ENCODE measurements at places on chromosomes 6 and 20.

DNA sequence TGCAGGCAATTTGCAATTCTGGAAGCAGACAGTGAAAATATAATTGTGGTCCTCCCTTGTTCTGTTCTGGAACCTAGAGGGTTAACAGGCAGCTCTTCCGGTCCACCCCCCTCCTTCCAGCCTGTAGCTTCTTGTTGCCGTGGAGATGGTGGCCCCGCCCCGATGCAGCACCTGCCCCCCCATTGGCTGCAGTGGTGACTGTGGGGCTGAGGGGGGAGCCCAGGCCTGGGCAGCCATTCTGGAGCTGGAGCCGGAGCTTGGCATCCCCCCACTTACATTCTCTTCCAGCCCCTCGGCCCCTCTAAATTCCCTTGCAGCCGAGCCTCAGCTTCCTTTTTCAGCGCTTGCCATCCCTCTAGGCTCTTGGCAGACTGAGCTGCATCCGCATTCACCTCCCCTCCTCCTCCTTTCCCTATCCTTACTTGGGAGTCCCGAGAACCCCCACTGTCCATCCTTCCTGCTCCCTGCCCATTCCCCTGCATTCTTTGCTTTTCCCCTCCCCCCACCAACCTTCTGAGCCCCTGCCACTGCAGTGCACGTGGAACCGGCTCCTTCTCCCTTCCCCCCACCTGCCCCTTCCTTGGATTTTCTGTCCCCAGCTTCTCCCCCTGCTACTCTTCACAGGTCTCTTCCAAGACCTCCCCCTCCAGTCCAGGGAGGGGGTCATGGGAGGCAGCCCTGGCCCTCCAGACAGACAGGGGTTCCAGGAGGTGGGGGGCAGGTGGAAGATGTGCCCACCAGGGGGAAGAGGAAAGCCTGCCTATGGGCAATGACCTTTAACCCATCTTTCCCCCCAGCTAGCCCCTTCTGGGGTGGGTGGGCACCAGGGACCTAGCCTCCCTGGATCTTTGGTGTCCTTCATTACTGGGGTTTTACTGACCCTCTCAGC, 11.4 kb downstream of the SYNGAP1 start:
- peak overlapping the region; percentile 28 for H3K27ac ChIP-seq
- peaks cover 21% of the 10 kb centered on the region for H3K36me3 ChIP-seq
- no peak overlapping the region for H3K4me3 ChIP-seq
- peak; percentile 73 for DNase-seq
- H3K4me1 ChIP-seq, result peaks cover 33% of the 10 kb centered on the region
- H3K27me3 ChIP-seq, result no peaks in the 10 kb centered on the region

DNA sequence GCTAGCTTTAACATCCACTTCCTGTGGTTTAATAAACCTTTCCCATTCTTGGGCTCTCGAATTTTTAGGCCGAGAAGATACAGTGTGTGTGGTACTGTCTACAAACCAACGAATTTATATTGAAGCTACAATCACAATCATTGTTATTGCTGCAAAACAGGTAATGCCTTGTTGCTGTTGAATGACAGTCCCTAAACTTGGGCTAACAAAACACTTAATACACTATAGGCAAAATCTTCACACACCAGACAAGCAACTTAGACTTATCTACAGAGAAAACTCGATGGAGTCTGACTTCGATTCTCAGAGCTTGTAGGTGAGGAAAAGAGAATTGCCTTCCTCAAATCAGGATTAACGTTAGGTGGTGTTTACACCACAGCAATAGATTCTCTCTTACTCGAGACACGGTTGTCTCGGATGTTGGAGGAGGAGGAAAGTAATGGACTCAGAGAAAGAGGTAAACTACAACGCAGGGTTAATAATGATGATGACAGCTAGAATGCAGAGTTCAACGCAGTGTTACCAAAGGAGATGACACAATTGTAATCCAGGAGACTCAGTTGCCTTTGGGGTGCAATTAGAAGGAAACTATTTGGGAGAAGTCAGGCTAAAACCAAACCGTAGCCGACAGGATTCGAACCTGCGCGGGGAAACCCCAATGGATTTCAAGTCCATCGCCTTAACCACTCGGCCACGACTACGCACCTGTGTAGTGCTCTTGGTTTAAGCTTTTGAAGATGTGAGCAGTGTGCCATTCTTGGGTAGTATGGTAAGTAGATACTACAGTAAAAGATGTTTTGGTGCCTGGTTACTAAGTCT, 32.5 kb upstream of the ZNF184 start:
- no peak overlapping the region for H3K27ac ChIP-seq
- DNase-seq, result no peak
- peaks cover 13% of the 10 kb centered on the region for H3K27me3 ChIP-seq
- peaks cover 5% of the 10 kb centered on the region for H3K4me1 ChIP-seq
- no peaks in the 10 kb centered on the region for H3K36me3 ChIP-seq
- H3K4me3 ChIP-seq, result no peak overlapping the region

DNA sequence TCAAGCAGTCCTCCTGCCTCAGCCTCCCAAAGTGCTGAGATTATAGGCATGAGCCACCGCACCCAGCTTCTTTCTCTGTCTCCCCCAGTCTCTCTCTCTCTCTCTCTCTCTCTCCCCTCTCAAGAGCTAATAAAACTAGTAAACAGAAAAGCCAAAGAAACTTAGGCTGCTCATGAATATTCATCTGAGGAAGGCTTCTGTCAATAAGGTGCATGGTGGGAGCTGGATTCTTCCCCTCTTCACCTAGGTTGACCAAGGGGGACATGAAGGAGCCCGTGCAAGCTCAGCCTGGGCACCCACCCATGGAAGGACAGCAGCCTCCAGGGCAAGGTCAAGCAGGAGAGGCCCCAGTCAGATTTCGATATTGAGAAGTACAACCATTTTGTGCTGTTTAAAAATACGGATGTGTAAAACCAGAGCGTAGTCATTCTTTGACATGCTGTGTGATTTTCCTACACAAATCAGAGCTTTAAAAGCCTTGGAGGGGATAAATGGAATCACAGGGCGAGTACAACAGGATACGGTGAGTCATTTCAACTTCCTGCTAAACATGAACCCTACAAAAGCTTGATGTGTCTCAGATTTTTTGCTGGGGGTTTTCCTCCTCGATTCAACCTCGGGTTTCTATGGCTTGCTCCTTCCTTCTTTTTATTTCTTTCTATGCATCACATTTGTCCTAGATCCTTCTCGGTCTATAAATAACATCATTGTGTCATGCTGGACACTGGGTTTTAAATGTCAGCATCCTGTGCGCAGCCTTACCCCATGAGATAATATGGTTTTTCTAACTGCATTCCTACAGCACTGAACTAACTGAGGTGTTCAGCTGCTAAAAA, 368.9 kb upstream of the JARID2 start:
- no peaks in the 10 kb centered on the region for H3K27me3 ChIP-seq
- H3K4me3 ChIP-seq, result no peak overlapping the region

GRCh38 chr6:142438898-142439297, 137.1 kb downstream of the ADGRG6 start:
- no peak overlapping the region for H3K4me3 ChIP-seq
- H3K4me1 ChIP-seq, result no peaks in the 10 kb centered on the region
- no peak for DNase-seq
- H3K36me3 ChIP-seq, result no peaks in the 10 kb centered on the region
- no peak overlapping the region for H3K27ac ChIP-seq
- no peaks in the 10 kb centered on the region for H3K27me3 ChIP-seq

- H3K27ac ChIP-seq, result no peak overlapping the region
- H3K27me3 ChIP-seq, result no peaks in the 10 kb centered on the region
- H3K4me3 ChIP-seq, result no peak overlapping the region
- no peaks in the 10 kb centered on the region for H3K36me3 ChIP-seq
- no peaks in the 10 kb centered on the region for H3K4me1 ChIP-seq
Observed at GRCh38 chr6:52409499-52409898, 10.6 kb upstream of the EFHC1 start.

- no peaks in the 10 kb centered on the region for H3K27me3 ChIP-seq
- H3K27ac ChIP-seq, result no peak overlapping the region
- no peak overlapping the region for H3K4me3 ChIP-seq
- H3K4me1 ChIP-seq, result no peaks in the 10 kb centered on the region
- no peaks in the 10 kb centered on the region for H3K36me3 ChIP-seq
Observed at GRCh38 chr20:8571611-8572010, 439.5 kb downstream of the PLCB1 start.

DNA sequence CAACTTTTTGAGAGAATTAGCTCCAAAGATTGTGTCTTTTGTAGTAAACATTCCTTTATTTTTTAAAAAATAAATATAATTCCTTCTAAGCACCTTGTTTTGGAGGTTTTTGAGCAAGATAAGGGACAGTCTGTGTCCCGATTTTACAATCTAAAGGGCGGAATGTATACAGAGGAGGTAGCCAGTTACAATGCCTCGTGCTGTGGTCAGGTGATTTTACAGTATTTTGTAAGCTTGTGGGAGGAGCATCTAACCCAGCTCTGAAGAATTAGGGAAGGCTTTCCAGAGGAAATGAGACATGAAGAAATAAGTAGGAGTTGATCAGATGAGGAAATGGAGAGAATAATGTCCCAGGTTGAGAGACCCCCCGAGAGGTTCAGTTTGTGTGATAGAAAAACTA, 1.3 kb downstream of the HINT3 start:
- no peak for DNase-seq
- H3K4me3 ChIP-seq, result peak overlapping the region; percentile 83
- H3K27ac ChIP-seq, result peak overlapping the region; percentile 96
- H3K4me1 ChIP-seq, result peaks cover 31% of the 10 kb centered on the region
- H3K27me3 ChIP-seq, result no peaks in the 10 kb centered on the region

DNA sequence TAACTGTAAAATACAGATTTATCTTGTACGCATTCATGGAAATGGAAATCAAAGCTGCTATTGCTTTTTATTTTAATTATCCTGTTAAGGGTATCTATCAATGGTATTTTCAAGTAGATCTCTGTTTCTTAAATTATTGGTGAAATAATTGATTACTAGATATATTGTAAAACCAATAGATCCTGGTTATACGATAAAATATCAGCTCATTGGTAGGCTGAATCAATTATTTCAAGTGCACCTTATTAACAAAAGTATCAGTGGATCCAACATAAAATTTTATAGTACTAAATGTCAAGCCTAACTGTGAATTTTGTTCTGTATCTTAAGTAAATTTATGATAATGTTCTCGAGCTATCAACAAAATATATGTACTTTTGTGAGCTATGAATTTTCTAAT, 21.8 kb downstream of the PARD6B start:
- no peak for DNase-seq
- no peaks in the 10 kb centered on the region for H3K36me3 ChIP-seq
- H3K4me3 ChIP-seq, result no peak overlapping the region
- no peaks in the 10 kb centered on the region for H3K27me3 ChIP-seq
- no peaks in the 10 kb centered on the region for H3K4me1 ChIP-seq
- H3K27ac ChIP-seq, result no peak overlapping the region

DNA sequence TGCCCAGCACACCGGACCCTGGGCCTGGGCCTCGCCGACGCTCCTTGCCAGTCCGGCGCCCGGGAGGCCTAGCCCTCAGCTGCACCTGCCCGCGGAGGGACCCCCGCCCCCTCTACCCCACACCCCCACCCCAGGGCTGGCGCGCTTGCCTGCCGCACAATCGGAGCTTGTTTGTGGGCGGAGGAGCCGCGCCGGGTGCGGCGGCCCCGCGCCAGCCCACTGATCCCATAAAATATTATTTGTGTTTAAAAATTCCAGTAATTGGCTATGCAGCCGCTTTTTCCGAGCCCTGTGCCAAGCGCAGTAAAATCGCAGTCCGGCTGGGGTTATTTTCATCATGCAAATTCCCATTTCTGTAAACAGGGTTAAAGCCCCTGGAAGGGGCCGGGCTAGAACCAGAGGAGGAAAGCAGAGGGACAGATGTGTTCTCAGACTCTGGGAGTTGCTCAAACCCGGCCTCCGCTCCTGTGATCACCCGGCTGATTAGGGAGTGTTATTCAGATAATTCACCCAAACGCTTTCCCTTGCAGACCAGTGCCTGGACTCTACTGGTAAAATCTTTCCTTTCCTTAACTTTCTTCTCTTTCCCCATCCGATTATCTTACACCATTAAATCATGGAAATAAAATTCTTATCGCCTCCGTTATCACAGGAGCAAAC, 93.1 kb downstream of the NCR2 start:
- peak; percentile 58 for DNase-seq
- no peaks in the 10 kb centered on the region for H3K27me3 ChIP-seq
- H3K4me1 ChIP-seq, result peaks cover 57% of the 10 kb centered on the region
- peak overlapping the region; percentile 86 for H3K27ac ChIP-seq

DNA sequence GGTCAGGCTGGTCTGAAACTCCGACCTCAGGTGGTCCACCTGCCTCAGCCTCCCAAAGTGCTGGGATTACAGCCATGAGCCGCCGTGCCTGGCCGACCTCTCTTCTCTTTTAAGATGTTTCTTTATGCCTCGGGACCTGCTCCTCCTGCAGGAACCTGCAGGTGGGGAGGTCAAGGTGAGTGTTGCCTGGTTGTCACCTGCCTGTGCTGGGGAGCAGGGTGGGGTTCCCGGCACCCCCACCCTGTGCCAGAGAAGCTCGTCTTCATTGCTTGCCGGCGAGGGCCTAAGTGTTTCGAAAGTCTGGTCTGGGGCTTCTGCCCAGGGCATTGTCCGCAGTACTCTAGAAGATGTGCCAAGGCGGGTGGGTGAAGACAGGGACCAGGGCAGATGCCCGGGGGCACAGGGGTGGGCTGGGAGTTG, 36.0 kb downstream of the SYNJ2 start:
- H3K27me3 ChIP-seq, result no peaks in the 10 kb centered on the region
- DNase-seq, result peak; percentile 16
- H3K27ac ChIP-seq, result peak overlapping the region; percentile 80
- no peak overlapping the region for H3K4me3 ChIP-seq

- H3K4me1 ChIP-seq, result peaks cover 30% of the 10 kb centered on the region
- H3K27ac ChIP-seq, result peak overlapping the region; percentile 92
- H3K4me3 ChIP-seq, result peak overlapping the region; percentile 95
- H3K27me3 ChIP-seq, result no peaks in the 10 kb centered on the region
Observed at GRCh38 chr20:2840967-2841531, 504 bp downstream of the VPS16 start.

DNA sequence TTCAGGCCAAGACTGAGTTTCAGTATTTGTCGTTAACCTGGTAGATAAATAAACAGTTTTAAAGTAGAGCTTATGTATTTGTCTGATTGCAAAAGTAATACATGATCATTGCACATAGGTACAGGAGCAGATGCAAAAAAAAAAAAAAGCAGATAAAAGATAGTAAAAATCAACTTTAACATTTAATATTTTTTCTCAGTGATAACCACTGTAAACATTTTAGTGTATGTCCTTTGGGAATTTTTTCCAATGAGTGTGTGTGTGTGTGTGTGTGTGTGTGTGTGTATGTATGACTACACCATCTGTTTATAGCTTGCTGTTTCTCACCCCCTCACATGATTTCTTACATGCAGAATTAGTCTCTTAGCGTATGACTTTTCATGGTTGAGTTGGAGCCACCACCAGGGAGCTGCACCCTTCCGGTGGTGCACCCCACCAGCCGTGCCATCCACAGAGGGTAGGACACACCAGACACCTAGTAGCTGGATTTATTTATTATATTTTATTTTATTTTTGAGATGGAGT, 26.3 kb downstream of the WRNIP1 start:
- no peaks in the 10 kb centered on the region for H3K27me3 ChIP-seq
- peak overlapping the region; percentile 33 for H3K4me3 ChIP-seq
- H3K4me1 ChIP-seq, result peaks cover 31% of the 10 kb centered on the region
- H3K27ac ChIP-seq, result peak overlapping the region; percentile 82
- DNase-seq, result no peak
- no peaks in the 10 kb centered on the region for H3K36me3 ChIP-seq

GRCh38 chr6:53861518-53861917, 66.7 kb downstream of the LRRC1 start:
- no peaks in the 10 kb centered on the region for H3K36me3 ChIP-seq
- DNase-seq, result no peak
- no peak overlapping the region for H3K27ac ChIP-seq
- peaks cover 14% of the 10 kb centered on the region for H3K4me1 ChIP-seq
- no peak overlapping the region for H3K4me3 ChIP-seq

- no peak overlapping the region for H3K4me3 ChIP-seq
- H3K27ac ChIP-seq, result no peak overlapping the region
- no peaks in the 10 kb centered on the region for H3K27me3 ChIP-seq
- no peak for DNase-seq
- no peaks in the 10 kb centered on the region for H3K36me3 ChIP-seq
- no peaks in the 10 kb centered on the region for H3K4me1 ChIP-seq
Observed at GRCh38 chr20:46826343-46826984, 68.2 kb upstream of the EYA2 start.
